ENCODE measurements at places on chromosomes 6 and 20.

- DNase-seq, result no peak
Observed at GRCh38 chr6:62328607-62329006, 42.6 kb upstream of the KHDRBS2 start.

DNA sequence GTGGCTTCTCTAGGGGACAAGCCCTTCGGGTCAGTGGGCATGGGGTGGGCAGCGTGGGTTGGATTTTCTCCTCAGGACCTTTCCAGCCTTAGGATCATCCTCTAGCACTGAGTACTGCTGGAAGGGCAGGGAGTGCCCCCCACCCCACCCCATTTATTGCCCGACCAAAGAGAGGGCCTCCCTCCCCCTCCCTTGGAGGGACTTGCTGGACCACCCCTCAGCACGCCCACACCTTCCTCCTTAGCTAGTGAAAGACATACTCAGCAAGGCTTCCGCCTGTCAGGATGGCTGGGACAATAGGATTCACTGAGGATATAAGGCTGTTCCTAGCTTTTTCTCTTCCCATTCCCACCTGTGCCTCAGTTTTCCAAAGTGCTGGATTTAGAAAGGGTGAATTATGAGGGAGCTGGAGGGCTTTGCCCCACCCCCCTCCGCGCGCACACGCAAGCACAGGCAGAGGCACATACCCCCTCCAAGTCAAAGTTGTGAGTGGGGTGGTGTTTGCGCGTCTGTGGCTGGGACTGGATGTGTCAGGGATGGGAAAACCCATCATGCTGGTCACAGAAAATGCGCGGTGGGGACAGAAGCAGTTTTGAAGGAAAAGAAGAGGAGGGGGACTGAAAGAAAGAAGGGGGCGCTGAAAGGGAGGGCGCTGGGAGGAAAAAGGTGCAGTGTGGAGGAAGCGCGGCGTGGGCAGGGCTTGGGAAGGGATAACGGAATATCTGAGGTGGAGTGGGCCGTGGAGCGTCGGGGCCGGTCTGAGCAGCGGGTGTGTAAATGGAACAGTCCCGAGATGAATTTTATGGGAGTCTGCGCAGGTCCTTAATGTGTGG lies 693 bp upstream of the SLC29A1 start:
- no peak for DNase-seq

DNA sequence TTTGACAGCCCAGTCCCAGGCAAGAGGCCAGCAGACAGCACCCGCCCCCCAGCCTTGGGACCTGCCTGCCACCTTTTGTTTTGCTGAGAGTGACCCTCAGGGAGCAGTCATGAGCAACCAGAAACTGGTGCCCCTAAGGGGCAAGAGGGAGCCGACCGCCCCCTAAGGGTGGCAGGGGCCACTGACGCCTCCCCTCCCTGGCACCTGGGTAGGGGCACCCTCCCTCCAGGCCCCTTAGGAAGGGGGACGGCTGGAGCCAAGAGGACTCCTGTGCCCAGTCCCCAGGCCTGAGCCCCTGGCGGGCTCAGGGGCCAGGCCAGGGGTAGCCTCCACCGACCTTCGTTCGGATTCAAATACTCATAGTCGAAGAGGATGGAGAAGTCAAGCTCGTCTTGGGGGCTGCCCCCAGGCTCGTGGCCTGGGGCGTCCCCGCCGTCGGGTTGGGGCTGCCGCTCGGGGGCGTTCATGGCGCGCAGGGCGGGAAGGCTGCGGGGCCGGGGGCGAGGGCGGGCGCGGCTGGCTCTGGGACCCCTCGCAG lies 417 bp downstream of the NFATC2 start:
- DNase-seq, result no peak

GRCh38 chr20:38106461-38106860 lies 58.6 kb downstream of the TGM2 start:
- DNase-seq, result no peak

GRCh38 chr6:150314230-150315188 lies 54.3 kb upstream of the IYD start:
- DNase-seq, result peak; percentile 12

GRCh38 chr6:128443553-128443952 lies 76.8 kb downstream of the PTPRK start:
- DNase-seq, result no peak

DNA sequence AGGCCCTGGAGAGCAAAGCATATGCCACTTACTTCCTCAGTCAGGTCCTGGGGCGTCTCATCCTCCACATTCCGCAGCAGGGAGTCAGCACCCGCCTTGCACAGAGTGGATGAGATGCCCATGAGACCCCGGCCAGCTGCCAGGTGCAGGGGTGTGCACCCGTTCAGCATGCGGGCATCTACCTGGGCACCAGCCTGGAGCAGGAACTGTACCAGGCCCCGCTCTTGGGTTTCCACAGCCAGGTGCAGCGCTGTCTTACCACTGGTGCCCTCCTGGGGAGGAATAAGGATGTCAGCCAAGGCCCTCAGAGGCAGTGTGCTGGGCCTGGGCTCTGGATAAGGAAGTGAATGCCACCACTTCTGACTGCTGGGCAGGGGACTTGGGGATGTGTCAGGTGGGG lies 2.7 kb upstream of the SLC35B2 start:
- no peak for DNase-seq

GRCh38 chr20:63886921-63887320 lies 8.0 kb upstream of the DNAJC5 start:
- DNase-seq, result no peak

DNA sequence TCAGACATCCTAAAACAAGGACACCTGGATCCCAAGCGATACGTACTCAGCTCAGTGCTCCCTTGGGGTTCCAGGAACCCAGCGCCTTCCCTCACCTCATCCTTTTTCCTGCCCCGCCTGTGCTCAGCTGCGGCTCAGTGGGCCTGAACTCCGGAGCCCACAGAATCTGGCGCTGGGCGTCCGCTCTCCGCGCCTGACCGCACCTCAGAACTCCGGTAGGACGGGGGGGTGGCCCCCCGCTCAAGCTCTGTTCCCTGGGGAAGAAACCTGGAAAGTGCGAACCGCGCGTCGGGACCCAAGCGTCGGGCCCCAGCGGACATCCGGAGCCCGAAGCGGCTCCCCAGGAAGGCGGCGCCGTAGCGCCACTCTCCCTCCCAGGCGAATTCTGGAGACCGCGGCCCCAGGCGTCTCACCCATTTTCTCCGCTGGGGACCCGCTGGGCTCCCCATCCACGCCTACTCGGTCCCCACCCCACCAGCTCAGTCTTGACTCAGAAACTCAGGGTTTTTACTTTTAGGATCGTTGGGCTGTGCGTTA lies 336 bp upstream of the LY6G5C start:
- no peak for DNase-seq

GRCh38 chr6:37242429-37243052 lies 15.0 kb upstream of the TBC1D22B start:
- no peak for DNase-seq

- no peak for DNase-seq
Observed at GRCh38 chr6:5936631-5937030, 70.1 kb downstream of the NRN1 start.

DNA sequence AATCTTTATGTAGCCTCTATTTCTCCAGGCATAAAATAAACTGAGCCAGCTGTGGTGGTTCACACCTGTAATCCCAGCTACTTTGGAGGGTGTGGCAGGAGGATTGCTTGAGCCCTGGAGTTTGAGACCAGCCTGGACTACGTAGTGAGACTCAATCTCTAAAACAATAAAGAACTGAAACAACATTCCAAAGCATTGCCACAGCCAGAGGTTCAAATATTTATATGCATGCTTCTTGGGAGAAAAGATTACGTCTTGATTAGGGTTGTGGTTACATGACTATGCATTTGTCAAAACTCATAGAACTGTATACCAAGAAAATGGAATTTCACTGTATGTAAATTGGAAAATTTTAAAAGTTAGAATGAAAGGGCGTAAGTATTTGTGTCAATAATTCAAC lies 27.7 kb upstream of the PAX1 start:
- DNase-seq, result no peak

- DNase-seq, result no peak
Observed at GRCh38 chr6:93789532-93789931, 370.2 kb upstream of the EPHA7 start.

- no peak for DNase-seq
Observed at GRCh38 chr6:25171301-25171700, 107.9 kb upstream of the CARMIL1 start.

- DNase-seq, result no peak
Observed at GRCh38 chr6:139863346-139863745, 488.9 kb upstream of the CITED2 start.

DNA sequence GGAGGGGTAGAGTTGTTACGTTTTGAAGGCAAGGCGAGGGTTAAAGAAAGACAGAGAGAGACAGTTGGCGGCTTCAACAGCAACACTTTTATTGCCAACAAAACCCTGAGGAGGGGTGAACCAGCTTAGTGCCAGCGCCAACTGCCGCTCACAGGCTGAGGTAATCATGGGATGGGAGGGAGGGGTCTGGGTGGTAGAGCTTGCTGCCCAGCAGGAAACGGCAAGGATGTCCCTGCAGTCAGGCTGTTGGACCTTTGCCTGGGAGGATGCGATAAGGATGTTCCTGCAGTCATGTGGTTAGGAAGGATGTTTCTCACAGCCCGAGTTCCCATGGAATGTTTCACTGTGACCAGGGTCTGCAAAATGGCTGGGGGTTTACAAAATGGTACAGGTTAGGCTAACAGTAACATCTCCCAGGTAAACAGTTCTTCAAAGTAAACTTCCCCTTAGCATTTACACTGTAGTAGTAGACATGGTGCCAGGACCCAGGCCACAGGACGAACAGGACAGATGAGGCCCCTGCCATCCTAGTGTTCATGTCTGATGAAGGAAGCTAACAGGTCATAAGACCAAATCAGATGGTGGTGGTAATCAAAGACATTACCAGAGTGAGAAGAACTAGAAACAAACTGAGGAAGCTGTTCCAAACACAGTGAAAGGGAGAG lies 647.3 kb upstream of the DEFB115 start:
- DNase-seq, result no peak

DNA sequence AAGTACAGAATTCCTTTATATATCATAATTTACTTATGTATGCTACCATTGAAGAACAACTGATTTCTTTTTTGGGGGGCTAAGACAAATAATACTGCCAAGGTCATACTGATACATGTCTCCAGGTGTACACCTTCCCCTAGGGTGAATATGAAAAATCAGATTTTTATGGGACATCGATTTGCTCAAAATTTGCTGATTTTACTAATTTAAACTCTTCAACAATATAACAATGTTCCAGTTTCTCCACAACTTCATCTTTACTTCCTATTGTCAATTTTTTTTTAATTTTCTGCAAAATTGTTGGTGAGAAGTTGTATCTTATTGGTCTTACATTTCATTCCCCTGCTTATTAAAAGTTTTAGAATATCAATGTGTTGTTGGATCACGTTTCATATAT lies 495.4 kb upstream of the MANEA start:
- no peak for DNase-seq

GRCh38 chr6:26107935-26108334 lies 20.7 kb downstream of the HFE start:
- no peak for DNase-seq
